Glomerular endothelial cell (primary cell): ENCODE measurements at places on chromosomes 7 and 10. TPM values are rescaled to one million over a fixed set of nuclear protein-coding genes. Genes with fewer than 3 reads are reported as not detected.
A peak's percentile ranks its signal among the peaks of the same experiment; 100 is the strongest.

The IFIT1B gene
- total RNA-seq: not detected in 2 replicates

- DNase-seq: no peak
These were observed 218.7 kb downstream of the SNX10 start for GRCh38 chr7:26510231-26510957.

GRCh38 chr7:81445462-81445861, 324.4 kb downstream of the HGF start:
- DNase-seq: no peak

- peak; percentile 18 for DNase-seq
These were observed 21.7 kb upstream of the PFKP start for GRCh38 chr10:3045471-3046209.

DNA sequence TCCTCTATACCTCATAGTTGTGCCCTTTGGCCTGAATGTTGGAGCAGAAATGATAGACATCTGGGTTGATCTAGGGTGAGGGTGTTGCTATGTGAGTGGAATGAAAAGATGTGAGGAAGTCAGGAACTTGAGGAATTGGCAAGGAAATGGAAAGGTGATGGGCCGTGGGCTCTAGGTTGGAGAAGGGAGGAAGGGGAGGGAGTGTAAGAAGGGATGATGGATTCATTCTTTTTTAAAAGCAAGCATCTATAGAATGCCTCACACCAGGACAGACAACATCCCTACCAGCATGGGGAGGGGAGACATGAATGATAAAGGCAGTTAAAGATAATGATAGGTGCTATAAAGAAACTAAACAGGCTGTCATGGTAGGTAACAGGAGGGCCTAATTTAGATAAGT, 168.1 kb downstream of the WNT2 start:
- DNase-seq: no peak

DNA sequence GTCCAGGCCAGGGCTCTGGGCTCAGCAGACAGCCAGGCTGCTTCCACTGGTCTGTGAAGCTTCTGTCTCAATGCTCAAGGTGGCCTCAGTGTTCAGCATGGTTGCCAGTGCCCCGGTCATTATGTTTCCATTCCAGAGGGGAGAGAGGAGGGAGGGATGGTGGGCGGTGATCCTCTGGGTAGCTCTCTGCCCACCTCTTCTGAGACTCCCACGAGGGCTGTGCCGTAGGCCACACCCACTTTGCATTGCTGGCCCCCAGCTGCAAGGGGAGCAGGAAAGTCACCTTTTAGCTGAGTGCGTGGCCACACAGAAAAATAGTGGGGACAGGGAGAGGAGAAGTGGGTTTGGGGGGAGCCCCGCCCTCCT, 42.5 kb downstream of the FOXK1 start:
- no peak for DNase-seq
